NCI-H1092 (cell line): ENCODE measurements at places on chromosomes 3 and 15.

GRCh38 chr3:43246976-43247375 lies 39.4 kb upstream of the SNRK start:
- no peak for DNase-seq

DNA sequence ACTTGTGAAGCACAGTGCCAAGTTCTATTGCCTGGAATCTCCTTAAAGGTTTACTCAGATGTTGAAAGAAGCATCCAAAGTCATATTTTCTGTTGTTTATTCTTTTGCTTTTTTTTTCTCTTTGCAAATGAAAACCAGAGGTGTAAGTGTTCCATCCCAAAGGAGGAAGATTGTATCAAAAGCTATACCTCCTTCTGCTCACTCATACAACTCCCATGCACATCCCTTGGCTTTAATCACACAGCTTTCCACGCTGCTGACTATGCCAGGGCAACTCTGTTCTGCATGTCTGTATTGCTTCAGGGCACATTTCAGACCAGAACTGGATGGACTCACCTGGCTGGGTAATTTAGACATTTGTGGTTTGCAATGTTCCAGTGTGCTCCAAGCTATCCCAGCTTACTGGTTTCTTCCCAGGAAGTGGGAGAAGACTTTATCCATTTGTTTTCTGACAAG lies 399.6 kb upstream of the TBL1XR1 start:
- peak; percentile 51 for DNase-seq

- no peak for DNase-seq
These were observed 42.6 kb downstream of the ZNF148 start for GRCh38 chr3:125332504-125332903.

GRCh38 chr15:58433597-58434333 lies 2.0 kb downstream of the LIPC start:
- DNase-seq: no peak

DNA sequence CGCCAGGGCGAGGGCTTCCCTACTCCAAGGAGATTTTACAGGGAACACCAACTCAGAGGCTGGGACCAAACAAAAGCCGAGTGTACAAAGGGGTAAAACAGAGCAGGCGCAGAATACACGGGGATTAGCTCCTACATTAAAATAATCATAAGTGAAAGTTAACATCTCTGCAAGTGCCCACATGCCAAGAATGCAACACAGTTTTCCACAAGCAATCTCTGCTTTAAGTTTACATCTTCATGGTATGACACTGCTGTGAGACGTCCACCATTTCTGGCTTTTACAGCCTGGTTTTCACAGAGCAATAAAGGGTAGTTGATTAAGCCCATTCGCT lies 500 bp upstream of the VGLL3 start:
- DNase-seq: no peak
